ENCODE measurements at places on chromosomes 7 and 10. TPM values are rescaled to one million over a fixed set of nuclear protein-coding genes. Genes with fewer than 3 reads are reported as not detected.

The ENKUR gene
- 0.11 TPM for polyA plus RNA-seq

The FKBP14 gene
- polyA plus RNA-seq = 54.6 TPM

The SPDYE9 gene
- 0.06 TPM for polyA plus RNA-seq

The MMP21 gene
- polyA plus RNA-seq = 0.07 TPM

DNA sequence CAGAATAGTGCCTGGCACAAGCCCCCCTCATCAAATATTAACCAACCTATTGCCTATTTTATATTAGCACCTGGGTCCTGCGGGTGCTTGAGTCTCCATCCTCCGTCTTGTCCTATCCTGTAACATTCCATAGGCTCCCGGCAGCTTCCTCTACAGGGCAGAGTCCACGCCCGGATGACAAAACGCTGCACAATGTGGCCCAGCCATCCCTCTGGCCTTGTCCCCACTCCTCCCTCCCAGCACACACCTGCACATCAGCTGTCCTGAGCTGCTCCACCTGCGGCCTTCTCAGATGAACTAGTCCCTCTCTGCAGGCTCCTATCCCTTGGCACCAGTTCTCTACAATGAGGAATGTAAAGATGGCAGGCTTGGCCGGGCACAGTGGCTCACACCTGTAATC lies 153.5 kb upstream of the PDE1C start:
- DNase-seq = no peak

DNA sequence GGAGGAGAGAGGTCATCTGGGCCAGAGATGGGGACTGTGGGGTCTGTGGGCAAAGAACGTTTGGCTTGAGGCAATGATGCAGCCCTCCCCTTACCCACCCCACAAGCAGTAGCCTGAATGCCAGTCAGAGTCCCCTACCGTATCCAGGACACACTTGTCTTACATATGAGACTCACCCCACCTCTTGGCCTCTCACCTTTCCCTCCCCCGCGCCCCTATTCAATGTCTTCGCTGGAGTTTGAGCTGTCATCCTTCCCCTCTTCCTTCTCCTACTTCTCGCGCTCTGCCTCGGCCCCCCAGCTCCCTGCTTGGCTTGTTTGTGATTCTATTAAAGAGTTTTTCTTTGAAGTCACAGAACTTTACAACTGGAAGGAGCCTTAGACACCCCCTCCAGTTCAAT lies 8.9 kb downstream of the PRRT4 start:
- DNase-seq = no peak
